ENCODE measurements at places on chromosomes 13 and 19. TPM values are rescaled to one million over a fixed set of nuclear protein-coding genes. Genes with fewer than 3 reads are reported as not detected.

F7 gene
- total RNA-seq, result not detected

SACS gene
- total RNA-seq, result 21.1 TPM

RNF225 gene
- total RNA-seq, result 0.98 TPM

NECTIN2 gene
- total RNA-seq, result 46.5 TPM

FUT2 gene
- not detected for total RNA-seq

KCTD12 gene
- 15.6 TPM for total RNA-seq

LRFN3 gene
- 7.4 TPM for total RNA-seq

CLDN10 gene
- total RNA-seq, result not detected

CACNA1A gene
- total RNA-seq, result 0.27 TPM

All from MCF 10A (cell line).